ENCODE measurements at places on chromosomes 1 and 21.

DNA sequence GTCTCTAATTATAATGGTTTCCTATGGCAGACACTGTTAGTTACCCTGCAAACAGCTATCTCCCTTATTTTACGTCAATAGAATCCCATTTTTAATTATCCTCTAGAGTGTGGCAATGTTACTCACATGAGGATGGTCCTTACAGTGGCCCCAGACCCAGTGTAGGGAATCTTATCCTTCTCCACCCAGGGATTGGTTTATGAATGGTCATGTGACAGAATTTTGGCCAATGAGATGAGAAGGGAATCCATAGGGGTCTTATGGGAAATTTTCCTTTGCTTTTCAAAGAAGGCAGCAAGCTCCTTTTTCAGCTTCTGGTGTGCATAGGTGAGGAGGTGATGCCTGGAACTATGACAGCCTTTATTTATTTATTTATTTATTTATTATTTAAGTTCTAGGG, 59.0 kb upstream of the HUNK start:
- no peak for DNase-seq

GRCh38 chr1:31985430-31985829, 28.2 kb upstream of the KHDRBS1 start:
- DNase-seq: no peak

DNA sequence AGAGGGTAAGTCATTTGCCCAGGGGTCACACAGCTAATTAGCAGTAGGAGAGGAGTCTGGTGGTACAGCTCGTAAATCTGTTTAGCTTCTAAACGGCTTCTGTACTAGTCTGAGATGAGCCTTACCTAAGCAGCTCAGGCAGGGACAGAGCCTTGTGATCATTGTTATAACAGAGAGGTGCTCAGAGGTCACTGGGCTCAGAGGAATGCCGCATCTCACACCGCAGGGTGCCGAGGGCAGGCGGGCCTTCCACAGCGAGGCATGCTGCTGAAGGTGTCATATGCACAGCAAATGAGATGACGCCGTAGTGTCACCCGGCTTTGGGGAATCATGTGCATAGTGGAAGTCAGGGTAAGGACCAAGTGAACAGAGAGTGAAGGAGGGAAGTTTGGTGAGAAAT, 305.2 kb upstream of the FMN2 start:
- no peak for DNase-seq

DNA sequence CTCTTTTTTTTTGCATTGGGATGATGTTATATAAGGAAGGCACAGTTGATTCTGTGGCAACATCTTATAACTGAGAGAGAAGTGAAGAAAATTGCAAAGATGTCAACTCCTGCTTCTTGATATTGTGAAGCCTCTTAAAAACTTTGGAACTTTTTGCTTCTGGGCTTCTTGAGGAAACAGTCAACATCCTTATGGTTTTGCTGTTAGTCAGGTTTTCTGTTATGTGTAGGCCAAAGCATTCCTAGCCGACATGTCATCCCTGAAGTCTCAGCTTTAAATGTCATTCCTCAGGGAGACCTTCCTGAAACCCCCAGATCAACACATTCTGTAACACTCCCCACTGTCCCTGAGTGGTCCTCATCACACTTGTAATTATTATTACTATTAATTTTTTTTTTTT, 12.6 kb downstream of the FALEC start:
- DNase-seq: no peak

- DNase-seq: no peak
Observed at GRCh38 chr1:47435506-47436303, 2.1 kb upstream of the FOXD2 start.

GRCh38 chr1:32703479-32704291, 1.1 kb upstream of the SYNC start:
- DNase-seq: no peak

GRCh38 chr1:183461350-183461749, 10.9 kb upstream of the SMG7 start:
- no peak for DNase-seq

DNA sequence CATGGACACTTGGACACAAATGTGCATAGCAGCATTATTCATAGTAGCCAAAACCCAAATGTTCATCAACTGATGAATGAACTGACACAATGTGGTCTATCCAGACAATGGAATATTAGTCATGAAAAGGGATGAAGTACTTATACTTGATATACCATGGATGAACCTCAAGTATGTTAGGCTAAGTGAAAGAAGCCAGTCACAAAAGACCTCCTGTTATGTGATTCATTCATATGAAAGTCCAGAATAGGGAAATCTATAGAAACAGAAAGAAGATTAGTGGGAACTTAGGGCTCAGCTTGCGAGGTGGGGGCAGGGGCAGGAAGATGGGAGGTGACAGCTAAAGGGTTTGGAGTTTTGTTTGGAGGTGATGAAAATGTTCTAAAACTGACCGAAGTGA, 7.4 kb downstream of the KCNE1 start:
- DNase-seq: no peak

DNA sequence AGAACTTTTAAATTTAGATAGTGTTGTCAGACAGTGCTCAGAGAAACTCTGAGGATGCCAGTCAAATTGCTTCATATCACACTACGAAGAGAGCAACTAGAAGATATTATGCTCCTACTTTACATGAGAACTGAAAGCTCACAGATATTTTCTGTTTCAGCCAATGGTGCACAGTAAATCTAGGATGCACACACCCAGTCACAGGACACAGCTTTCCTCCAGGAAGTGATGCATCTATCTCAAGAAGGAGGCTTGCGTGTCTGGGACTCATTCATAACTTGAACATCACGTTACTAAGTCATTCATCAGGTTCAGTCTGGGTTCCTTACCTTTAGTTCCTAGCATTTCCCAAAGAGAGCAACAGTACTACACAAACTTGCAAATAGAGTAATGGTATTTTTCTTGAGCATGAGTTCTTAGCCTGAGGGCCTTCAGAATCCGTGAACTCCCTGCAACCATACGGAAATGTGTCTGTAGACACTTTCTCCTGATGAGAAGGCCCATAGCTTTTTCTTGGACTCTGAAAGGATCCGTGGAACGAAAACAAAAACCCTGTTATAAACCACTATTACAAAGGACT, 12.2 kb downstream of the ZNF697 start:
- no peak for DNase-seq

- no peak for DNase-seq
Observed at GRCh38 chr1:235775246-235775860, 91.4 kb downstream of the LYST start.

DNA sequence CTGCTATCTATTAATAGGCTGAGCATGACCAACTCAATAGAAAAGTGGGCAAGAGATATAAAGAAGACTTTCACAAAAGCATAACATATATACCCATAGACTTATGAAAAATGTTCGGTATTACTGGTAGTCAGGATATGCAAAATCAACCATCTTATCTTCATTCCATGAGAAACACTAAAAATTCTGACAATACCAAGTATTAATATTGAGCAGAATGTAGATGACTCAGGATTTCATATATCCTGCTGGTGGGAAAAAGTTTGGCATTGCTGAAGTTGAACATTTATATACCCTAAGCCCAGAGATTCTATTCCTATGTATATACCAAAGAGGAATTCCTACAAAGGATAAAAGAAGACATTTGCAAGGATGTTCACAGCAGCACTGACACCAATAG, 138.3 kb downstream of the CLEC20A start:
- no peak for DNase-seq

DNA sequence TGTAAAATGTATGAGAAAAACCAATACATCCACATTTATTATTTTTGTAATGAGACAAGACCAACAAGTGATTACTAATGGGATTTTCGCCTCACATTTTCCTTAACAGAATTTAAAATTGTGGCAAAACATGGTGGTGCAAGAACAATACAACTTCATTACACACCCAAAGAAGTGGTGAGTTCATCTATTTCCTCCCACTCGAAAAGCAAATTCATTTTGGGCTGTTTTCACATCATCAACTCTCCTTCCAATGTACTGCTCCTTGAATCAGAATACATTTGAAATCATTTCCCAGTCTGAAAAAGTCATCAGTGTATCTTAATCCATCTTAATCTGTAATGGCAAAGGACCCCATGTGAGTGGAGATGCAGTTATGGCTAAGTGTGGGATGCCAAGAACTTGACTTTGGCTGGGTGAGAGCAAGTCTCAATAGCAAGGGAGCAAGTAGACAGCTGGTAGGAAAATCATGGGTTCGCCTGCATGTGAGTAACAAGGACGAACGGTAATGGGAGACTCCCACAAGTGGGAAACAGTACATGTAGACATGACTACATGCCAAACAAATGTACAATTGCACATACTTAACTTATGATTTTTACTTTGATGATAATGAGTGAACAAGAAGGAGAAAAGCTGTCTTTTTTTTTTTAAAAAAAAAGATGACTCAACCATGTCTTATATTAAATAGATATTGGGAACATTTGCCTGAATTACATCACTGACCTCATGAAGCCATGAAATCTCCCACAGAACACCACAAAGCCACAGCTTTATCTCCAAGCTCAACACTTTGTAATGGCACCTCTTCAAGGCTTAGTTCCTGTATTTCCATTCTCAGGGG, 46.0 kb downstream of the RUNX1 start:
- no peak for DNase-seq

GRCh38 chr1:232704694-232705680, 75.1 kb upstream of the SIPA1L2 start:
- DNase-seq: peak; percentile 68

DNA sequence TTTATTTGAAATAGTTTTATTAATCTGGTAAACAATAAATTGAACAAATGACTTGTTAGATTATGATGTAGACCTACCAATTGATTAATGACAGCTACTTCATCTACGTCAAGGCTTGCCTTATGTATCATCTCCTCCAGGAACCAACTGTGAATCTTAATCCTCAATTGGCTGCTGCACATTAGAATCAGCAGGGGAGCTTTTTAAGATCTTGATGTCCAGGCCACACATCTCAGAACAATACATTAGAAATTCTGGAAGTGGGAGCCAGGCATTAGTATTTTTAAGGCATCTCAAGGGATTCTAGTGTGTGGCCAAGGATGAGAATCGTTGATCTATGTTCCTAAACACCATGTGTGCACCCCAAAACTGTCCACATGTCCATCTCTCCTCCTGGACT, 52.0 kb upstream of the LYPLAL1 start:
- DNase-seq: no peak

Data from anterior cingulate cortex (tissue), 58 donors.